Right renal cortex interstitium (tissue), 3 donors: ENCODE measurements at places on chromosomes 12 and 14. TPM values are rescaled to one million over a fixed set of nuclear protein-coding genes. Genes with fewer than 3 reads are reported as not detected.

ADAM21 gene
- polyA plus RNA-seq = 0.37 TPM

GRCh38 chr12:10069099-10069498 is 29.7 kb downstream of the CLEC1A start:
- DNase-seq = no peak

SLC39A5 gene
- polyA plus RNA-seq = 36.0 TPM

NTS gene
- 6.8 TPM for polyA plus RNA-seq

- DNase-seq = no peak
These were observed 29.0 kb upstream of the MAX start for GRCh38 chr14:65131301-65131701.

- DNase-seq = no peak
These were observed at the start of gene MANSC1 for GRCh38 chr12:12349711-12350665. Gene MANSC1, minus strand, starts transcription at chr12:12350242. Its CDS starts 6,928 bp downstream, at chr12:12343314.
